Stimulated activated CD8-positive, alpha-beta memory T cell treated with anti-CD3 and anti-CD28 coated beads, Interleukin-4, amount 100 ng/mL, for 4 hours (primary cell): ENCODE measurements at places on chromosomes 11 and 22.

- no peak for DNase-seq
Measured at GRCh38 chr11:15864026-15864805, 492.1 kb downstream of the SOX6 start.

GRCh38 chr11:78807351-78807750, 232.7 kb upstream of the NARS2 start:
- no peak for DNase-seq

- DNase-seq, result no peak
Measured at GRCh38 chr11:103623933-103624332, 412.5 kb upstream of the DDI1 start.

GRCh38 chr11:111097191-111097590, 148.3 kb upstream of the POU2AF2 start:
- DNase-seq, result no peak

DNA sequence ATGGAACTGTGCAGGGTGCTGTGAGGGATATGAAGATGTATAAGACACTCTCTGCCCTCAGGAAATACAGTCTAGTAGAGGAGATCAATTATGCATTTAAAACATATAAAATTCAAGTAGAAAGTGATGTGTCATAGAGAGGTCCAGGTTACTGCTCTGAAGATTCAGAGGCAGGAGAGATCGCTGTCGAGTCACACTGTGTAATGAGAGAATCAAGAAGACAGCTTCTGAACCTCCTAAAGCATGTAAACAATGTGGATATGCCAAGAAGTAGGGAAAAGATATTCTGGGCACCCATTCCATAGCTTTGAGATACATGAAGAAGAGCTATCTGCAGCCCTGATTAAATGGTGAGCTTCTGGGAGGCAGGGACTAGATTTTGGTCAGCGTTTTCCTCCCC, 16.7 kb downstream of the SSH3 start:
- DNase-seq, result no peak

GRCh38 chr22:31616315-31616980, 45.6 kb downstream of the PISD start:
- no peak for DNase-seq

DNA sequence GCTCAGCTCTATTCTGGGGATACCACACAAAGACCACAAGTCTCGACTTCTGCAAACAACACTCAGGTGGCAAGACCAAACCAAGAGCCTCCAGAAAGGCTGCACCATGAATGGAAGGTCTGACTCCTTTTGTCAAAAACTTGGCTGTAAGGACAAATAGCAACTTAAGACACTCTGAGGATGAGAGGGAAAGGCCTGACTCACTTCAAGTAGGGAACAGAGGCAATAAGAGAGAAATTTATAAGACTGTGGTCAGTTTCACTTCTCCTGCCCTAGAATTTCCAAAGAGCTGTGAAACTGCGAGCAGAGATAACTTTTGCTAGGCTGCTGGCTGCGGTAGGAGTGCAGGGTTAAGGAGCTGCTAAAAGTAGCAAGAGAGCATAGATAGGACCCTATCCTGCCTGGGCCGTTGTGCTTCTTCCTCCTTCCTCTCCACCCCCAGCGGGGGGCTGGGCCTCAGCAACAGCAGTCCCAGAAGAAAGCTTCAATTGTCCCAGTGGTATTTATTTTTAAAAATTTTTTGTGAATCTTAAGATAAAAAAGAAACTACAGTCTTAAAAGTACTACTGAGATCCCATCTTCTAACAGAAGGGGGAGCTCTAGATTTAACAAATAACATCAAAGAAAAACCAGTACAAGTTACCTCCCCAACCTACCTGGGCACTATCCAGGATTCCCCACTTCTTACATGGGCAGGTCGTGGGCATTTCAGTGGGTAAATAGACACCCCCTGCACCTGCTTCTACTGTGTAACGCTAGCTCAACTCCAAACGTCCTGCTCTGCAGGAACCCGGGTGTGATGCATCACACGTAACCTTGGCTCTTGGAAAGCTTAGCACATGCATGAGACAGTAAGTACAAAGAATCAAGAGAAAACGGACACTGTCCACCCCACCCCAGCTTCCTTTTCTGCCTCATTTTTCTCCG, 66.4 kb downstream of the SGSM3 start:
- DNase-seq, result no peak

GRCh38 chr11:133046252-133046651, 486.0 kb downstream of the OPCML start:
- DNase-seq, result no peak

GRCh38 chr22:37118083-37118482, 8.6 kb upstream of the TMPRSS6 start:
- no peak for DNase-seq

GRCh38 chr11:76830639-76831327, 29.9 kb upstream of the ACER3 start:
- no peak for DNase-seq

DNA sequence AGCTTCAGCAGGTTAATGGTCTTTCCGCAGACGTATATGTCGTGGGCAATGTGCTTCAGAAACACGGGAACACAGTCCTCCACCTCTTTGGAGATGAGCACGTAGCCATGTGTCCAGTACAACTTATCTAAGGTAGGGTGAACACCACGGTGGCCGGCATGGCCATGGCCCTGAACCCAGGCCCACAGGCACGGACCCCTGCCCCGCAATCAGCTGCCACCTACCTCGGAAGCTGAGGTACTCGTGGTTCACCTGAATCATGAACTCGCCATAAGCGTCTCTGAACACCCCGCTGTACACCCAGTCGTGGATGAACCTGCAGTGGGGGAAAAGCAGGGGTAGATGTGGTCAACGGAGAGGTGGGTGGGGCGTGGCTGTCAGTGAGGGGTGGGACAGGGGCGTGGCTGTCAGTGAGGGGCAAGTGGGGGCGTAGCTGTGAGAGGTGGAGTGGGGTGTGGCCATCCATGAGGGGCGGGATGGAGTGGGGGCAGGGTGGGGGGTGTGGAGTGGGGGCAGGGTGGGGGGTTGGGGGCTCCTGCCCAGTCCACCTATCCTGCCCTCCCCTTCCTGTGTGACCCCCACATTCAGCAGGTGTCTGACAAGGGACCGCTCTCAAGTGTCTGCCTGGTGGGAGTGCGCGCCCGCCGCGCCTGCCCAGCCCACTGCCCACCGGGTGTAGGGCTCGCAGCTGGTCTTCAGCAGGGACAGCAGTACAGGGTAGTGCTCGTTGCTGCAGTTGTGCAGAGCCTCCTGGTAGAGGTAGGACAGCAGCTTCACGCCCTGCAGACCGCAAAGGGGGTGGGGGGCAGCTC, 18.6 kb downstream of the TUBGCP6 start:
- no peak for DNase-seq

DNA sequence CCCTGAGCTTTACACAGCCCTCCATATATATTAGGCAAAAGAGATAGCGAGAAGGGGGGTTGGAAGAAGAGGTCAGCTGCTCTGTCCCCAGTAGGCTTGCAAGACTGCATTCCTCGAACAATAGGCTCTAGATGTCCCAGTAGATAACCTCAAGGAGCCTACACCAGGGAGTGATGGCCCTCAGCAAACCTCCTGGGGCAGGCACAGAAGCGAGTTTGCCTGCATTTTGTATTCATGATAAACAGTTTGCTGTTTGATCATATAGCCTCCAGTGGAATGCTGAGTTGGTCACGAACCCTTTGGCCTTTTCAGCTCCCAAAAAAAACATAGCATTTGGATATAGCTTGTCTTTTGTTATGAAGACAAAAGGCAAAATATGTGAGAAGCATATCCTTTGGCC, 95.1 kb upstream of the GRAMD1B start:
- DNase-seq, result no peak

DNA sequence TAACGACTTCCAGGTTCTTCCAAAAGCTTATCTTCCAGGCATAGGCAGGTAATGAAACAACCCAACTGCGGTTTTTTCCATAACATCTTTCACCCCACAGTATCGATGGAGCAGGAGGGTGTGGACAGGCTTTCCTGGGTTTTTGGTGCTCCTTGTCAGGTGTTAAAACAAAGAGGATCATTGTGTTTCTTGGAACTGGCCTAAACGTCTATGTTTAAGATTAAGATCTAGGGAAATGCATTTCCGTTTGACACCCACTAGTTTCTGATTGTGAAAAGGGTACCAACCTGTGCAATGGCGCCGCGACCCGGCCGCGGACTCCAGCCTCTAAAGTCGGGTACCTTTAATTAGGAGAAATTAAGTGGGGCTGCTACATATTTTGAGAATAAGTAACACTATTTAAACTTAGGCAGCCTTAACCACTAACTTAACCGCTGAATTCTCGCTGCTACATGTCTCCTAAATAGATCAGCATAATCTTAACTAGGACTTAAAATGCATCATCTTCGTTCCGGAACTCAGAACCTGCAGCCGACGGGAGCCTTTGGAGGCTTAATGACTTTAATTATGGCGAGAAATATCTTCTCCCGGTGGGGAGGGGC, 31.5 kb downstream of the C22orf31 start:
- no peak for DNase-seq

- DNase-seq, result no peak
Measured at GRCh38 chr11:1988667-1989317, 8.8 kb downstream of the H19 start.

DNA sequence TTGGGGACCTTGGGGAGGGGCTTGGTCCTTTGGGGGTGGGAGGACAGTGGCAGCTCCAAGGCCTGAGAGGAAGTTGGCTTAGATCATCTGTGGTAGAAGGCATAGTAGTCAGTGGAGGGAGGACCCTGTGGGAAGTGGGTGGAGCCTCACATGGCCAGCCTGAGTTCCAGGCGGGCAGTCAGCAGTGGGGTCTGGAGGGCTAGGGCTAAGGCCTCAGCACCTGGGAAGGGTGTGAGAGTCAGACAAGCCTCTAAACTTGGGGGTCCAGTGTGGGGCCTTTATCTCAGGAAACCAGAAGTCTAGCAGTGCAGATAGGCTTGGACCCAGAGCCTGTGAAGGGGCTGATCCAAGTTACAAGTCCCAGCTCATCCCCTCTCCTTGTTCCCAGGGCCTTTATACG, 4.0 kb downstream of the NLRX1 start:
- no peak for DNase-seq

GRCh38 chr22:26846645-26847044, 189.3 kb downstream of the MIAT start:
- DNase-seq, result no peak

DNA sequence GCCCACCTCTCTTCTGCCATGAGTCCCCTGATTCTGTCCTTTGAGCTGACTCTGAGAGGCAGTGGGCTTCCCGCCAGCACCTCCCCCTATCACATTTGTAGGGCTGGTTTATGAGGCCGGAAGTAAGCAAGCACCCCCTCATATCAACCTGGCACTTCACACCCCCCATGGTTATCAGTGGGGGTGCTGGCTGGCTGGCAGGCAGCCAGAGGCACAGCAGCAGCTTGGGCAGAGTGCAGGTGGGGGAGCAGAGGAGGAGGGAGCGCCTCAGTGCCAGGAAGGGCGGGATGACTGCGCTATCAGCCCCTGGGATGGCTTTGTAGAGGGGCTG, 22.9 kb upstream of the CHRM4 start:
- no peak for DNase-seq

- DNase-seq, result no peak
Measured at GRCh38 chr11:62466444-62466843, 47.6 kb downstream of the SCGB1A1 start.

DNA sequence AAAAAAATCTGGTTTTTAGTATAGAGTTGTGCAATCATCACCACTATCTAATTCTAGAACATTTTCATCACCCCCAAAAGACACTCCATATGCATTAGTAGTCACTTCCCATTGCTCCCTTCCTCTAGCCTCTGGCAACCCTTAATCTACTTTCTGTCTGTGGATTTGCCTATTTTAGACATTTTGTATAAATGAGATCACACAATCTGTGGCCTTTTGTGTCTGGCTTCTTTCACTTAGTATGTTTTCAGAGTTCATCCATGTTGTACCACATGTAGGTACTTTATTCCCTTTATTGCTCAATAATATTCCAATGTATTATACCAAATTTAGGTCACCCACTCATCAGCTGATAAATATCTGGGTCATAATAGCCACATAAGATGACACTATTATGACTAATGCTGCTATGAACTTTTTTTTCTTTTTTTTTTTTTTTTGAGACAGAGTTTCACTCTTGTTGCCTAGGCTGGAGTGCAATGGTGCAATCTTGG, 67.5 kb upstream of the SCUBE2 start:
- no peak for DNase-seq

GRCh38 chr22:36467042-36467810, 14.2 kb downstream of the TXN2 start:
- no peak for DNase-seq
